ENCODE measurements at places on chromosomes 2 and 18.

GRCh38 chr2:99775585-99775984 is 285.8 kb upstream of the REV1 start:
- no peak for DNase-seq

- DNase-seq, result no peak
These were observed 1.0 kb upstream of the HDAC4 start for GRCh38 chr2:239401881-239402233.

DNA sequence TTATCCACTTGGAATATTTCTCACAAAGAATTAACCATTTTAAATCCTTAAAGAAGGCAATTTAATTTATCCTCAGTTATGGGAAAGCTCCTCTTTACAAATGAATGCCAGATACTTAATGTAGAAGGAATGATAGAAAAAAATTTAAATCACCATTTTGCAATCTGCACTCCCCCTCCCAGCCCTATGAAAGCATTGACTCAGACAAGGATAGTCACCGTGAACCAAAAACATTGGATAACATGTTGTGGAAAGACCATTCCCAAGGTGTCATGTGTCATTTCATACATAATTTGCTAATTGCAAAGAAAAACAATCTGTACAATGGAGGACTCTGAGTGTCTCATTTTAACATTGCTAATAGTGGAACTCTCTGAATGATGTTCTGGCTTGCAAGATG is 421.0 kb downstream of the TXNL1 start:
- no peak for DNase-seq

GRCh38 chr2:145644820-145645302 is 1124.9 kb upstream of the ZEB2 start:
- DNase-seq, result no peak

DNA sequence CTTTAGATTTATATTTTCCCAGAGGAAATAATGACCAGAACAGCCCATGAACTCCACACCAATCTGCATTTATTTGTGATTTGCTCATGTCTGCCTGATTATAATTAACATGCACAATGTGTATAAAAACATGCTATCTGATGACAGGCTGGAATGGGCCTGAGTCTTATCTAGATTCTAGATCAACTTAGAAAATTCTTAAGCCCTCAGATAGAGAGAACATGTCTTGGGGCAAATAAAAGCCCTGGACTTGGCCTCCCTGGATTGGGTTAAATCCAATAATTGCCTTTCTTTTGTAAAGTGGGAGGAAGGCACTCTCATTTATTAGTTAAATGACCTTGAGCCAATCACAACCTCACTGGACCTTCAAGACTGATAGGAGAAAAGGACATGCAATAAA is 61.8 kb downstream of the EVA1A start:
- DNase-seq, result no peak

GRCh38 chr18:54679318-54680149 is 88.5 kb downstream of the DYNAP start:
- DNase-seq, result no peak

DNA sequence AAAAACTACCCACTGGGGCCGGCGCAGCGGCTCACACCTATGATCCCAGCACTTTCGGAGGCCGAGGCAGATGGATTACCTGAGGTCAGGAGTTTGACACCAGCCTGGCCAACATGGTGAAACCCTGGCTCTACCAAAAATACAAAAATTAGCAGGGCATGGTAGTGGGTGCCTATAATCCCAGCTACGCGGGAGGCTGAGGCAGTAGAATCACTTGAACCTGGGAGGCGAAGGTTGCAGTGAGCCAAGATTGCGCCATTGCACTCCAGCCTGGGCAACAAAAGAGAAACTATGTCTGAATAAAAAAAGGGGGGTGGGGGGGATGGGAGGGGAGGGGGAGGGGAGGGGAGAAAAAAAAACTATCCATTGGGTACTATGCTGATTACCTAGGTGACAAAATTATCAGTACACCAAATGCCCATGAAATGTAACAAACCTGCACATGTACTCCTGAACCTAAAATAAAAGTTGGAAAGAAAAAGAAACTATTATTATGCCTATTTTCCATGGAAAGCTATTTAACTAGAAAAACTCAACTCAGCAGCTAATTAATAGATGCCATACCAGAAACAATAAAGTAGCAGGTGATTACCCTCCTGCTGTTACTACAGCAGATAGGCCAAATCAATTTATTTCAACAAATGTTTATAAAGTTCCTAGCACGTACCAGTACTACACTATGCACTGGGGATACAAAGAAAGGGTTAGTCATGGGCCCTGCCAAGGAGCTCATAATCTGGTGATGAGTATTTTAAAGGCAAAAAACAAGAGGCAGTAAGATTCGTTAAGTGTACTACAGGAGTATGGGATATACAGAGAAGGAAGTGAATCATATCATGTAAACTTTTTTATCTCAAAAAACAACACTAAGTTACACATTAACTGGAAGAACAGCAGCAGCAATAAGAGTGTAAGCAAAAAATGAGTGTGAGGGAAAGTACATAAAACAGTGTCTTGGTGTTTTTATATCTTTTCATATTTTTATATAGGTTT is 112.8 kb upstream of the SLC39A10 start:
- no peak for DNase-seq

DNA sequence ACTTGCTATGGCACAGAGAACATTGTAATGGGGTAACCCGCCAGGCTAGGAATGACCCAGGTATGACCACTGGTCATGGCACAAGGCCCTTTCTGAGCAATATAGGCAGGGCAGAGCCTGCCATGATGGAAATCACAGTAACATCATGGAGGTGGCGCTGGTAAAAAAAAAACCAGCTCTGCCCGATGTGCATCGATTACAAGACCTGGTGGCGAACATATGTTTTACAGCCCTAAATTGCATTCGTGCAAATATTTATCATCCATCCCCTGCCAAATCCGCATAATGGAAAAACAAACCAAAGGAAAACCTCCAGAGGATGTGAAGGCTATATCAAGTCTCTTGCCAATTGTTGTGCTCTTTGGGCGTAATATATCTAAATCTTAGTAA is 60.6 kb downstream of the SEMA4F start:
- no peak for DNase-seq

GRCh38 chr2:129711816-129712675 is 267.4 kb upstream of the RAB6C start:
- DNase-seq, result no peak

- no peak for DNase-seq
These were observed 22.2 kb downstream of the TNS1 start for GRCh38 chr2:217980591-217980990.

All from stimulated activated CD4-positive, alpha-beta T cell treated with anti-CD3 and anti-CD28 coated beads, Interleukin-4, amount 100 ng/mL, for 4 hours (primary cell).